ENCODE measurements at places on chromosomes 12 and 14. TPM values are rescaled to one million over a fixed set of nuclear protein-coding genes. Genes with fewer than 3 reads are reported as not detected.

RNF41 gene
- total RNA-seq = 52.0 TPM

ADCY6 gene
- not detected for total RNA-seq

SCNN1A gene
- total RNA-seq = not detected

UNG gene
- 31.6 TPM for total RNA-seq

GRCh38 chr14:83172363-83172762 is 1638.7 kb upstream of the SEL1L start:
- no peak for DNase-seq
- H3K4me3 ChIP-seq = no peak overlapping the region
- no peaks in the 10 kb centered on the region for H3K4me1 ChIP-seq

- no peaks in the 10 kb centered on the region for H3K27me3 ChIP-seq
- H3K4me1 ChIP-seq = no peaks in the 10 kb centered on the region
- no peak overlapping the region for H3K27ac ChIP-seq
- no peak for DNase-seq
- H3K36me3 ChIP-seq = no peaks in the 10 kb centered on the region
Measured at GRCh38 chr12:63387771-63388170, 236.8 kb upstream of the AVPR1A start.

- H3K27me3 ChIP-seq = no peaks in the 10 kb centered on the region
Measured at GRCh38 chr12:58321414-58321813, 380.0 kb downstream of the ATP23 start.

- H3K36me3 ChIP-seq = no peaks in the 10 kb centered on the region
- no peak for DNase-seq
- H3K4me1 ChIP-seq = no peaks in the 10 kb centered on the region
- no peak overlapping the region for H3K27ac ChIP-seq
Measured at GRCh38 chr12:78938341-78939084, 73.9 kb downstream of the SYT1 start.

DNA sequence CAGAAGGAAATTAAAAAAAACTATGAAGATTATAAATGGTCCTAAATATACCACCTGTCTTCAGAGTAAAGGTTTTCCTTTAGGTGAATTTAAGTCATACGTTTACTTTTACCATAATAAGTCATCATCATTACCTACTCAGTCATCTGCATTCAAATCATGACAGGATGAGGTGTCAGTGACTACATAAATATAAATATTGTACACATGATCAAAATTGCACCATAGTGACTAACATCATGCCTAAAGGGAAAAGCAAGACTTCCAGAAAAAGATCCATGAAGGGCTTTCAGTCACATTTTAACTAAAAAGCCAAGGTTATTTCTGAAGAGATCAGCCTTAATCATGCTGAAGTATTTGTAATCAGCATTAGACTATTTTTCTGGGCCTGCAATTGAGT is 759.9 kb upstream of the FLRT2 start:
- H3K27me3 ChIP-seq = no peaks in the 10 kb centered on the region
- no peaks in the 10 kb centered on the region for H3K36me3 ChIP-seq
- no peak for DNase-seq
- H3K27ac ChIP-seq = no peak overlapping the region
- no peaks in the 10 kb centered on the region for H3K4me1 ChIP-seq

DNA sequence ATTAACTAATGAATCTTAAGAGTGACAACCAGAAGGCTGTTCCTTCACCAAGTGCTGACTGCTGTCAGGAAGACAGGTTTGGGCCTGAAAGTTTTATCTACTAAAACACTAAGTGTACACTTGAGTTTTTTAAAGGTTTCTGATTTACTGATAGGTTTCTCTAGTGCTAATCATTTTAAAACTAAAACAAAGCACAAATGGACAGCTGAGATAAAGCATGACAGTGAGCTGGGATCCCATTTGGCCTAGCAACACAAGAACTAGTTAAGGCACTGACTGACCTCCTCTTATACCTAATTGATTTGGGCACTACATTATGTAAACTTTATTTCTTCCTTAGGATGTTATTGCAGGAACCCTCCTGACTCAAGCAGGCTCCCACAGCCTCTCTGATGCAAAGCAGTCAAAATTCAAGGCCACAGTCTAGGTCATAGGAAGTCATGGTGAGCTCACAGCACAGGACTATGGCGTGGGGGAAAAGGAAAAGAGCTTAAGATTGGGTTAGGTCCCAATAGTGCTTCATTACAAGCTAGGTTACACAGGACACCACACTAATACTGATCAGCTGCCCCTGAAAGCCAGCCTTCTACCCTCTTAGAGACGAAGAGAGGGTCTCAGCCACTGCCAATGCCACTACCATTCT is 3.5 kb downstream of the STXBP6 start:
- H3K27me3 ChIP-seq = no peaks in the 10 kb centered on the region
- DNase-seq = no peak
- H3K27ac ChIP-seq = no peak overlapping the region
- no peaks in the 10 kb centered on the region for H3K36me3 ChIP-seq
- no peaks in the 10 kb centered on the region for H3K4me1 ChIP-seq

DNA sequence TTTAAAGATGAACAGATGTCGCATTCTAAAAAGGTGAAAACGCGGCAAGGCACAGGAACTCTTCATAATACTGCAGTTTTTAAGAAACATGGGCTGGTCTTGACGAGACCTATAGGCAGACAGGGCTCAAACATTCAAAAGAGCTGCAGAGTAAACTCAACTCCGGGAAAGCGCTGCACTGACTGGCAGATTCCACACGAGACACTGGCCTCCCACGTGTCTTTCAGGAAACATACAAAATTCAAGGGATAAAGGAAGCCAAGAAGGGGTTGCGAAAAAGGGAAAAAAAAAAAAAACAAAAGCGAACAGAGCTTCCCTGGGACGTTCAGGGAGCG is 614 bp upstream of the ARF6 start:
- H3K4me3 ChIP-seq = peak overlapping the region; percentile 98
- peak; percentile 95 for DNase-seq
- no peaks in the 10 kb centered on the region for H3K27me3 ChIP-seq

DNA sequence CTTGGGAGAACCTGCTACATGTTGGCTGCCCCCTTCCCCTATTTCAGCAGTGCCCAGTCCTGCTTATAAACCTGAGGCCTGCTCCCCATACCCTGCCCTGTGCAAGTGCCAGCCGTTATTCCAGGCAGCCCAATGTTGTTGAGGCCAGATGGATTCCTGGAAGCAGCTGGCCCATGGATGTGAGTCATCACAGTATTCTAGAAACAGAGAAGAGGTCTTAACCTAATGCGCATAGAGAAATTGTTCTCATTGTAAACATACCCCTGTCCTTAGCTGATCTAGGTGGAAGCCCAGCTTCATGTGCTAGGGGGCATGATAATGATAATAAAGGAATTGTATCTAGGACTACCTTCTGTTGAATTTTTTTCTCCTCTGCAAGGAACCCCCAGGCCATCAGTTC is 69.7 kb downstream of the TSPAN11 start:
- no peaks in the 10 kb centered on the region for H3K36me3 ChIP-seq
- H3K4me3 ChIP-seq = no peak overlapping the region
- no peaks in the 10 kb centered on the region for H3K4me1 ChIP-seq

- no peaks in the 10 kb centered on the region for H3K36me3 ChIP-seq
- no peak overlapping the region for H3K4me3 ChIP-seq
- no peak overlapping the region for H3K27ac ChIP-seq
- no peaks in the 10 kb centered on the region for H3K27me3 ChIP-seq
Measured at GRCh38 chr12:54213079-54213478, 24.3 kb upstream of the SMUG1 start.

DNA sequence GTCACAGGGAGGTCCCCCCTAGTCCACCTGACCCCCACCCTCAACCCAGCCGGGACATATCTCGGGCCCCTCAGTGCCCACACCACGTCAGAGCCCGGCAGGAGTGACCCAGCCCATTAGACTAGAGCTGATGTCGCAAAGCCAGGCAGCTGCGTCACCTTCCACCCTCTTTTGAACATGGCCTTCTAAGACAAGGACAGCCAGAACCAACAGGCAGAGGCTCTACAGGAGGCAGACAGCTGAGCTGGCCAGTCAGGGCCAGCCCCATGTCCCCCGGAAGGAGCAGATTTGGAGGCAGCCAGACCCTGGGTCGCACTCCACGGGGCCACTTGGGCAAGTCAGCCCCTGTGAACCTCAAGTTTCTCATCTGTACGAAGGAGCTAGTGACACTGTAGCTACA is 44.1 kb downstream of the SCARB1 start:
- H3K4me3 ChIP-seq = no peak overlapping the region
- no peaks in the 10 kb centered on the region for H3K27me3 ChIP-seq
- H3K4me1 ChIP-seq = no peaks in the 10 kb centered on the region
- no peak for DNase-seq
- peaks cover 4% of the 10 kb centered on the region for H3K36me3 ChIP-seq
- no peak overlapping the region for H3K27ac ChIP-seq

GRCh38 chr12:79454338-79454843 is 236.4 kb downstream of the PAWR start:
- H3K27me3 ChIP-seq = peaks cover 3% of the 10 kb centered on the region
- H3K36me3 ChIP-seq = no peaks in the 10 kb centered on the region
- H3K4me3 ChIP-seq = no peak overlapping the region
- no peak overlapping the region for H3K27ac ChIP-seq
- no peak for DNase-seq
- H3K4me1 ChIP-seq = no peaks in the 10 kb centered on the region

Measured in Karpas-422 (cell line).